ENCODE measurements at places on chromosomes 4 and X.

DNA sequence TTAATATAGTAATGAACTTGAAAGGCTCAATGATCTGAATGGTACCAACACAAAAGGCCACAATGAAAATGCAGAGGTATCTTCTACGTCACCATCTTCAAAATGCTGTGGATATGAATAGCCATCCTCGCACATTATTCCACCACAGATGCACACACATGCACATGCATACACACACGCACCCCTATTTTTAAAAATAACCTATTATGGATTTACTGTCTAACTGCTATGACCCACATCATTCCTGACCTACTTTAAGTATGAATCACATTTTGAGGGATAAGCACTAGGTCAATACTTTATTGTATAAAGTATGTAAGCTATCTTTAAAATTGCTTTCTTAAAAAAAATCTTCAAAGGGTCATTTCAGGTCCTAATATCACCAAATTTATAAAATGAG is 24.4 kb upstream of the CORIN start:
- no peak overlapping the region for H3K4me3 ChIP-seq
- no peak for DNase-seq
- peaks cover 3% of the 10 kb centered on the region for H3K4me1 ChIP-seq
- H3K27me3 ChIP-seq: peaks cover 3% of the 10 kb centered on the region

- H3K36me3 ChIP-seq: no peaks in the 10 kb centered on the region
- no peaks in the 10 kb centered on the region for H3K27me3 ChIP-seq
- DNase-seq: no peak
- no peaks in the 10 kb centered on the region for H3K4me1 ChIP-seq
- H3K4me3 ChIP-seq: no peak overlapping the region
- H3K27ac ChIP-seq: no peak overlapping the region
These were observed 289.0 kb downstream of the STIM2 start for GRCh38 chr4:27149541-27150212.

GRCh38 chrX:8204943-8205342 is 33.9 kb upstream of the VCX2 start:
- H3K27me3 ChIP-seq: no peaks in the 10 kb centered on the region
- H3K4me1 ChIP-seq: no peaks in the 10 kb centered on the region
- no peaks in the 10 kb centered on the region for H3K36me3 ChIP-seq
- no peak overlapping the region for H3K4me3 ChIP-seq

DNA sequence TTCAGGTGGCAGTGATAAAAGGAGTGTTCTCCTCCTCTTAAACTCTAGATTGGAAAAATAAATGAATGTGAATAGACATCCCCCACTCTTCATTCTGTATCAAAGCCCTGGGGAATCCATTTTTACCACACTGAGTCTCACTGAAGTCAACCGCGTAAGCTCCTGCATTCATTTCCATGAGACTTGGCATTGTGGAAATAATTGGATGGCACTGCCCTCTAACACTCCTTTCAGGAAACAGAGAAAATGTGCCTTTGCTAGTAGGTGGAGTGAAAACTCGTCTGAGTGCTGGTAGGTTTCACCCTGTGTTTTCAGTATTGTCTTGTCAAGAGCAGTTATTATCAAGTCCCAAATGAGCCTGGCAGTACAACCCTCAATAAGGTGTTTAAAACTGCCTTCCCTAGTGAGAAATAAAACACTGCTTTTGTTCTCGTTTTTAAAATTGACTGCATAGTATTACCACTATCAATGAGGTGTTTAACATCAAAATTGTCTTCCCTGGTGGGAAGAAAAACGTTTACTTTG is 9.7 kb upstream of the CDKN2AIP start:
- H3K27ac ChIP-seq: no peak overlapping the region
- H3K36me3 ChIP-seq: peaks cover 7% of the 10 kb centered on the region
- H3K4me3 ChIP-seq: no peak overlapping the region

DNA sequence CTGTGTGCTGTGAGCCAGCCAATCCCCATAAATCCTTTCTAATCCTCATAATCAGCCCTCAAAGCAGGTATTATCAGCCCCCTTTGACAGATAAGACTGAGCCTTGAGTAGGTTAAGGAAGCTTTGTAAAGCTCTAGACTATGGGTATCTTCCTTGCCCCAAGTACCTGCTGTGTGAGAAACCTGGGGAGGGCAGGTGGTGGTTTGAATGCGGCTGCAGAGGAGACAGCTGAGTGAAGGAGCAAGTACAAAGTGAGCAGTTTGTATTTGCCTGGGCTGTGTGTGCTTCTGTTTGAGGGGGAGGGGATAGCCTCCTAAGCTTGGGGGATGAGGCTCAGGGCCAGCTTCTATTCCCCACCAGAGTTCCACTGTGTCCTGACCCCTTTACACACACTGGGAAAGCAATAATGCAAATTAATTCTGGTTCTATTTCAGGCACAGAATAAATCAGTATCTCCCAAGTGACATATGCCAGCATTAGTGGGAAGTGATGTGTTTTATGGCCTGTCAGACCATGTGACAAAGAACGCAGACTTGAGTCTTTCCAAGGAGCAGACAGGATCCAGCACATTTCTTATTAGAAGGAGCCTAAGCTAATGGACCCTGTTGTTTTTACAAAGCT is 63.5 kb downstream of the EVC start:
- H3K4me3 ChIP-seq: no peak overlapping the region
- H3K27ac ChIP-seq: no peak overlapping the region
- no peaks in the 10 kb centered on the region for H3K4me1 ChIP-seq
- peaks cover 40% of the 10 kb centered on the region for H3K36me3 ChIP-seq

DNA sequence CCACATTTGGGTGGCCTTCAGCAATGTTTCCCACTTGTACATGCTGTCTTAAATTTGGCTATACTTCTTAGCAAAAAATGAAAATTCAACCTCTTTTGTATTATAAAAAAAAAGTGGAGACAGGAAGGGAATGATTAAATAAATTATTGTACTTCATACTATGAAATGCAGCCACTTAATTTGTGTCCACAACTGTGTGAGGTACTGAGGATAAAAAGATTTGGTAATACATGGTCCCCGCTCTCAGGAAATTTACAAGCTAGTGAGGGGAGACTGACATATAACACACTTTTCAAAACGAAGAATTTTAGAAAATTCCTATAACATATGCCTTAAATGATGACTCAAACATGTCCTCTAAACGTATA is 105.0 kb downstream of the HNRNPD start:
- H3K36me3 ChIP-seq: no peaks in the 10 kb centered on the region
- DNase-seq: no peak
- H3K27me3 ChIP-seq: no peaks in the 10 kb centered on the region
- H3K27ac ChIP-seq: peak overlapping the region; percentile 83
- peaks cover 12% of the 10 kb centered on the region for H3K4me1 ChIP-seq
- H3K4me3 ChIP-seq: no peak overlapping the region

DNA sequence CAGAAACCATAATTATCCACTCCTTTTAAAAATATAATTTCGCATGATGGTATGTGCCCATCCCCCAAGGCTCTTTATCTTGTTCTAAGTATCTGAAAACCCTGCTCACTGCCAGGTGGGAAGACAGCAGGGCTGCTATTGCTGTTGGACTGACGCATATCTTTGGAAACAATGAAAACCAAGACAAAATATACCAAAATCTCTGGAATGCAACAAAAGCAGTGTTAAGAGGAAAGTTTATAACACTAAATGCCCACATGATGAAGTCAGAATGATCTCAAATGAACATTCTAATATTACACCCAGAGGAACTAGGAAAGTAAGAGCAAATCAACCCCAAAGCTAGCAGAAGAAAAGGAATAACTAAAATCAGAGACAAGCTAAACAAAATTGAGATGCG is 162.0 kb downstream of the FAM47B start:
- no peak overlapping the region for H3K4me3 ChIP-seq
- no peaks in the 10 kb centered on the region for H3K4me1 ChIP-seq
- H3K36me3 ChIP-seq: no peaks in the 10 kb centered on the region
- H3K27me3 ChIP-seq: peaks cover 1% of the 10 kb centered on the region
- no peak for DNase-seq
- no peak overlapping the region for H3K27ac ChIP-seq

DNA sequence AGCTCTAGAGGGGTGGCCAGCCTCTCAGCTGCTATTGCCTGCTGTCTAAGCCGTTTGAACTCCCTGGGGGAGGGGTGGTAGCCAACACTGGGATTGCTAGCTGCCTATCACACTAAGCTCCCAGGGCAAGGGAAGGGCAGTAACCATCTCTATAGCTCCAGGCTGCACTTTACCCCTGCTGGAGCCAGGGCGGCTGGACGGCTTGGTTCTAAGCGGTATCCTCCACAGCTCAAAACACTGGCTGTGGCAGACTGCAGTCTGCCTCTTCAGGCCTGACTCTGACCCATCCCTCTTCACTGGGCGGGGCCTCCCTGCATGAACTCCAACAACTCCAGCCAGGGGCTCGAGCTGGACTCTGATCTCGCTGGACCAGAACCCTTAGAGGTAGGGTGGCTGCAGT is 55.3 kb upstream of the GNRHR start:
- no peaks in the 10 kb centered on the region for H3K27me3 ChIP-seq
- peaks cover 3% of the 10 kb centered on the region for H3K36me3 ChIP-seq
- H3K4me1 ChIP-seq: no peaks in the 10 kb centered on the region
- H3K27ac ChIP-seq: no peak overlapping the region
- no peak overlapping the region for H3K4me3 ChIP-seq

DNA sequence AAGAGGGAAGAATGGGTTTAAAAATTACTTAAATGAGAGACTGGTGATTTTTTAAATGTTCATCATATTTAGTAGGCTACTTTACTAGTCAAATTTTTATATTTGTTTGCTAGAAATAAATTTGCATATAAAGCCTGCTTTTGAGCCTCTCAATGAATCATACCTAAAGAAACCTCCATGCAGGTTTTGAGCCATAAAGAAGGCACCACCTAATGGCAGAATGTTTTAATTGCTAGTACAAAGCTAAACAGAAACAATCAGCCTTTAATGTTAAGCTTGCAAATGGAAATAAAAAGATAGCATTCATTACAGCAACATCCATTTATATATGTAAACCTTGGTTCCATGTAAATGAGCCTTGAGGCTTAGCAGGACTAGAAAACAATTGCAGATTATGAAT is 989.7 kb downstream of the CCSER1 start:
- no peaks in the 10 kb centered on the region for H3K4me1 ChIP-seq
- no peaks in the 10 kb centered on the region for H3K27me3 ChIP-seq
- no peaks in the 10 kb centered on the region for H3K36me3 ChIP-seq
- H3K27ac ChIP-seq: no peak overlapping the region
- no peak for DNase-seq

DNA sequence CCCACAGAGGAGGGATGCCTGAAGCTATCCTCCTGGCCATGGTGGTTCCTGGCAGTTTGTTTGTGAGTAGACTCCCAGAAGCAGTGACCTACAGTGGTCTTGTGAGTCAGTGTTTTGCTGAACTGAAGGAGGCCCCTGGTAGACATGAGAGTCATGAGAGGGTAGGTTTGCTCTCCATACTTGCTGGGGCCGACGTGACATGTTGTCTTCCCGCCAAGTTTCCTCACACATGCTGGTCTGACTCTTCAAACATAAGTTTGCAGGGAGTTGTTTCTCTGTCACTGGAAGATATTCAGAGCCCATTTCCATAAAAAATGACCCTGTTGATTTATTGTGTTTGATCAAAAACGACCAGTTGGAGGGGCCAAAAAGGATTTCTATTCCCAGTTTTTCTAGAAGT is 131.1 kb upstream of the SCML1 start:
- no peaks in the 10 kb centered on the region for H3K4me1 ChIP-seq
- H3K4me3 ChIP-seq: no peak overlapping the region
- DNase-seq: no peak

- H3K27ac ChIP-seq: no peak overlapping the region
- H3K4me1 ChIP-seq: peaks cover 3% of the 10 kb centered on the region
- DNase-seq: peak; percentile 88
- peaks cover 10% of the 10 kb centered on the region for H3K27me3 ChIP-seq
These were observed 99.2 kb downstream of the PSAPL1 start for GRCh38 chr4:7335344-7336066.

- no peak overlapping the region for H3K4me3 ChIP-seq
- H3K36me3 ChIP-seq: peaks cover 3% of the 10 kb centered on the region
- H3K4me1 ChIP-seq: peaks cover 14% of the 10 kb centered on the region
- DNase-seq: no peak
These were observed 49.5 kb upstream of the STOX2 start for GRCh38 chr4:183855323-183856190.

DNA sequence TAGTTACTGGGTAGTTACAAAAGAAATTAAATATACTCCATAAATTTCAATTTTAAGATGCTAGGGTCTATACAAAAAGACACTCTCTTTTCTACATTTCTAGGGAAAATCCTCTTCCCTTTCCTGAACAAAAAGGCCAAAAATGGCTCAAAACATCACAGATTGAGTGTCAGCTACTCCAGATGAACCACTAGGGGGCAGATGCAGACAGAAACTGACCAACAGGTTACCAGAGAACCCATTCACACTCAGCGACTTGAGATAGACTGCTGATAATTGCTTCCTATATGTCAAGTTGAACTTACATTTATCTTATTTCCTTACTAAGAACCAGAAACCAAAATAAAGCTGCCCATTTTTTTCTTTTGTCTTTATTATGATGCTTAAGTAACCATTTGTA is 83.4 kb upstream of the MID1IP1 start:
- no peaks in the 10 kb centered on the region for H3K36me3 ChIP-seq
- H3K4me3 ChIP-seq: no peak overlapping the region
- DNase-seq: peak; percentile 3
- peaks cover 2% of the 10 kb centered on the region for H3K27me3 ChIP-seq
- H3K4me1 ChIP-seq: no peaks in the 10 kb centered on the region
